ENCODE measurements at places on chromosomes 1 and 21.

- no peak for DNase-seq
Observed at GRCh38 chr1:194466706-194467105, 1280.3 kb upstream of the B3GALT2 start.

- DNase-seq: no peak
Observed at GRCh38 chr1:58857680-58858673, 74.1 kb upstream of the JUN start.

- no peak for DNase-seq
Observed at GRCh38 chr1:59272507-59272906, 24.4 kb upstream of the FGGY start.

DNA sequence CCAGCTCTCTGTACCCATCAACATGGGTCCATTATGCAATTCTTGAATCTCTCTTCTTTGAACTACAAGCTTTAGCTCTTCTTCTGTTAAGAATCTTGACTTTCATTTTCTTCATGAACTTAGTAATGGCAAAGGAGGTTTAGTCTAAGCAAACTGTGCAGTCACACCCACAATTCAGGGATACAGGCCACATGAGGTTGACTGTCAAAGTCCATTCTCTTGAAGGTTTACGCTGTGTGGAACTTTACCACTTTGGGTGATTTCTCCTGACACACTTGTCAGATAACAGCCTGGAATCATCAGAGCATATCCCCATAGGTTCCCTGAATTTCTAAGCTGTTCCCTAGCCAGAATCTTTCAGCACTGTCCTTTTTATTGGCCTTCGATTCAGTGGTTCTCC lies 48.0 kb upstream of the NHLH2 start:
- no peak for DNase-seq

GRCh38 chr1:235888119-235888643 lies 21.5 kb upstream of the LYST start:
- no peak for DNase-seq

- DNase-seq: no peak
Observed at GRCh38 chr1:65992165-65992821, 199.6 kb downstream of the PDE4B start.

DNA sequence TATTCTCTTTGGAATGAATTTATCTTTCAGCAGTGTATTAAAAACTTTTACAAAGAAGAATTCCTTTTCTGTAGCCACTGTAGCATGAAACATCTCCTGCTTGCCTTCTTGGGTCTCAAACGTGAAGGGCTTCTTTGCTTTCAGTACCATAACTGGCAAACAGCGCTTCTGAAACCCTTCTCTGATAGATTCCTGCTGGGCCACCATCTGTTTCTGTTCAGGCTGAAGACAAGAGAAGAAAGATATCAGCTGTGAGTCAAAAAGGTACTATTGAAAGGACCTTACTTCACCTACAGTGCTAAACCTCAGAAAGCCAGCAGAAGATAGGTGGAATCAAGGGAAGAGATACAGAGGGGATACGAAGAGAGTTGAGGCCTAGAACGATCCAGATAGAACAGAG lies 10.5 kb downstream of the AIM2 start:
- DNase-seq: no peak

DNA sequence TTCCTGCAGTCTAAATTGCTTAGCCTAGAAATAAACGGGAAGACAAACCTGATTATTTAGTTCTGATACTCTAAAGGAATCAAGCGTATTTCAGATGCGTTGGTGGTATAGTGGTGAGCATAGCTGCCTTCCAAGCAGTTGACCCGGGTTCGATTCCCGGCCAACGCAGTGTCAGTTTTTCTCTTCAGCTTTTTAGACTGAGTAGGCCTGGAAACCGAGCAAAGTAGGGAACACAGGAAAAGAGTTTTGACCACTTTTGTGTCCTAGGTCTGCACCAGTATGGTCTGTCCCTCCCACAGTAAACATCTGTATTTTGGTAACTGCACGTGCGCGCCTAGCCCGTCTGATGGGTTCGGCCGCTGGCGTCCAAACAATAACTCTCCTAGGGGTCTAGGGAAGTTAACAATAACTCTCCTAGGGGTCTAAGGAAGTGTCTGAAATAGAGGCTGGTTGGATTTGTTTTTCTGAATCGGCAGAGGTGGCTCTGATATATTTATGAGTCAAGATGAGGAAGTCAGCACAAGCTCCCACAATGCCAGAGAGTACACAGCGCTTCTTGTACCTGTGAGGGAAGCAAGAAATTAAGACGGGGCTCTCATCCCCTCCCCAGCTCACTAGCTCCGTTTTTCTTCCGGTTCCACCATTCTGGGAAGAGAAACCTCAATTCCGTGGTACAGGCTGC lies 15.6 kb upstream of the HJV start:
- DNase-seq: peak; percentile 95

- DNase-seq: no peak
Observed at GRCh38 chr1:168742994-168743650, 14.1 kb upstream of the DPT start.

DNA sequence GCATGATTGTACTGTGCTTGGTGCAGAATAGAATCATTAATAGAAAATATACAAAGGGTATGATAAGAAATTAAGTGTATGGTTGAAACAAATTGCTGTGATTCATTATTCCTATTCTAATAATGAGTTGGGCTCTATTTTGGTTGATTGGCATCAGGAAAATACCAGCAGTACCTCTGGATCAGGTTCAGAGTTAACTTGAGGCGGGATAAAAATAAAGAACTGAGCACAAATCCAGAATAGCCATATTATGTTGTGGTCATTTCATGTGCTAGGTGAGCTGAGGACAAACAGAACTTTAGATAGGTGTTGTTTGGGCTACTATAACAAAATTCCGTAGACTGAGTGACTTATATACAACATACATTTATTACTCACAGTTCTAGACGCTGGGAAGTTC lies 60.7 kb upstream of the GCLM start:
- no peak for DNase-seq

GRCh38 chr1:232704694-232705680 lies 75.1 kb upstream of the SIPA1L2 start:
- DNase-seq: no peak

DNA sequence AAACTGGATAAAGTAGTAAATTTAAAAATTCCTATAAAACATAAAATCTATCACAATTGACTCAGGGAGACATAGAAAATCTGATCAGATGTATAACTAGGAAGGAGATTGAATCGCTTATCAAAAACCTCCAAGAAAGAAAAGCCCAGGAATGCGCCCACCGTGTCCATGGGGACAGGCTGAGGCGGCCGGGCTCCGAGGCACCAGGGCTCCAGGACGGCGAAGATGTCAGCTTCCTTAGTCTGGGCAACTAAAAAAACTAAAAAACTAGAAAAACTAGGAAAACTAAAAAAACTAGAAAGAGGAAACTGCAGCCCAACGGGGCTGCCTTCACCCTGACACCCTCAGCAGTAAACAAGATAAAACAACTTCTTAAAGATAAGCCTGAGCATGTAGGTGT lies 229.0 kb upstream of the RAB4A start:
- DNase-seq: no peak

DNA sequence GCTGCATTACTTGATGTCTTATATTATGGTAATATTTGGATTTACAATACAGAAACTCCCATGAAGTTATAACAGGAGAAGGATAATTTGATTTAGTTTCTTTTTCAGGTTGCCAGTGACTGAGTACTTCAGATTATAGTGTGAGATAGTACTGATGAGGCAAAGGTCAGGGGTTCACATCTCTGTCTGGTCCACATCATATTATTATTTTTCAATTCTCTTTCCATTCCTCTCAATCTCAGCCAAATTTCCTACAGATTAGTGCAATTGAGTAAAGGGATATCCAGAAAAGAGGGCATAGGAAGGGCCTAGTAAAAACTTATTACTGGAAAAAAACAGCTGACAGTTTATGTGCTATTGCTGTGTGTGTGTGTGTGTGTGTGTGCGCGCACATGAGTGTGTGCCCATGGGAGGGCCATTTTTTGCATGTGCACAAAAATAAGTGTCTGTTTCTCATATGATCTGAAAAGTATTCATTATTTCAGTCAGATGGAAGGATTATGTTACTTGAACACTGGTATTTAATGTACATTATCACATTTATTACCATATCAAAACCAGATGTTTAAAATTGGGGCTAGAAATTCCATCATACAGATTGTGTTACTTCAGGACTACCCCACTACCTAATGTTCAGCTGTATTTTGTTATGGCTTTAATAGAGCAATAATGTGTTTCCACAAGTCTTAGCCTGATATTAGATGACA lies 78.3 kb upstream of the KCNK2 start:
- peak; percentile 76 for DNase-seq
